Gastroesophageal sphincter (tissue), 4 donors: ENCODE measurements at places on chromosomes 16 and 17.

- peak; percentile 82 for ATAC-seq
Observed at GRCh38 chr16:3952737-3953131, 72.2 kb upstream of the CREBBP start.

GRCh38 chr17:2395258-2396181 is 5.3 kb downstream of the MNT start:
- no peak for ATAC-seq

- no peak for ATAC-seq
Observed at GRCh38 chr17:57385975-57386374, 129.7 kb downstream of the MSI2 start.

DNA sequence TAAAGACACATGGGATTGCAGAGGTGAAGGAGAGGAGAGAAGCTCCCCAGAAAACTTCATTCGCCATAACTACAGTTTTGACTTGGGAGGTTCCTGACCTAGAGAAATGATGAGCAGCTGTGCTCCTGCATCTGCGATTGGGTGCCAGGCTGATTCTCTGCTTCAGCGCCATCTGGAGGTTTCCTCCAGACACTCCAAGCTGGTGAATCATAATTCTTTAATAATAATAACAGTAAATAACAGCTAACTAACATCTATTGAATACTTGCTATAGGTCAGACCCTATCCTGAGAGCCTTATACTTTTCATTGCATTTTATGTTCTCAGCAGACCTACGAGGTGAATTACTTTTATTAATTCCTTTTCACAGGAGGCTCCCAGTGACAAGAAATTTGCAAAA is 575.8 kb downstream of the TOX3 start:
- no peak for ATAC-seq

- ATAC-seq = no peak
Observed at GRCh38 chr17:61392679-61393078, 7.0 kb upstream of the TBX2 start.

- ATAC-seq = no peak
Observed at GRCh38 chr16:22053921-22054341, 38.4 kb upstream of the VWA3A start.

- no peak for ATAC-seq
Observed at GRCh38 chr16:77929004-77929403, 93.3 kb upstream of the CLEC3A start.

DNA sequence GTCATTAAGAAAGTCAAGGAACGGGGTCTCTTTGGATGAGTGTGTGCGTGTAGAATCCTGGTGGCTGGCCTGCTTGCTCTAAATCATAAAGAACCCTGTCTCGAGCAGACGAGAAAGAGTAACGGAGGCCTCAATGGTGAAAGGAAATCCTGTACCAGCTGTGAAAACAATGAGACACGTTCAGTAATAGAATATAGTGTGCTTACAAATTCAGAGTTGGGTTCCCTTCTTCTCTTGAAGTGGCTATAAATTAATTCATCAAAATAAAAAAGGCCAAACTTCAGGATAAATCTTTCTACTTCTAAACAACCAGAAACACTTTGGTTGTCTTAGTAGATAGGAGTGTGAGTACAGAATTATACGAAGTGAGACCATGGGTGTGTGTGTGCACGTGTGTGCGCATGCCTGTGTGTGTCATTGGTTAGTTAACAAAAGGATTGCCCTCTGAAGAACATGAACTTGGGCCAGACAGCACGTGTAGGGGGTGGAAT is 48.5 kb downstream of the WWOX start:
- no peak for ATAC-seq

GRCh38 chr17:71501711-71502110 is 619.1 kb upstream of the SOX9 start:
- no peak for ATAC-seq

DNA sequence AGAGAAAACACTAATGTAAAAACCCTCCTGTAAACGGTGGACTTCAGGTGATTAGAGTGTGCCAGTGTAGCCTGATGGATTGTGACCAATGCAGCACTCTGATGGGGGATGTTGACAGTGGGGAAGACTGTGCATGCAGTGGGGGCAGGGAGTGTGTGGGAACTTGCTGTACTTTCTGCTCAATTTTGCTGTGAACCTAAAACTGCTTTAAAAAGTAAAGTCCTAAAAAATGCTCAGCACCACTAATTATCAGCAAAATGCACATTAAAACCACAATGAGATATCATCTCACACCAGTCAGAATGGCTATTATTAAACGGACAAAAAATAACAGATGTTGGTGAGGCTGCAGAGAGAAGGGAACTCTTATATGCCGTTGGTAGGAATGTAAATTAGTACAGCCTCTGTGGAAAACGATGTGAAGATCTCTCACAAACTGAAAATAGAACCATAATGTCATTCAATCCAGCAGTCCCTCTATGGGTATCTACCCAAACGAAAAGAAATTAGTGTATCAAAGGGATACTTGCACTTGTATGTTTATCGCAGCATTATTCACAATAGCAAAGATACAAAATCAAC is 9.7 kb upstream of the ULK2 start:
- no peak for ATAC-seq

DNA sequence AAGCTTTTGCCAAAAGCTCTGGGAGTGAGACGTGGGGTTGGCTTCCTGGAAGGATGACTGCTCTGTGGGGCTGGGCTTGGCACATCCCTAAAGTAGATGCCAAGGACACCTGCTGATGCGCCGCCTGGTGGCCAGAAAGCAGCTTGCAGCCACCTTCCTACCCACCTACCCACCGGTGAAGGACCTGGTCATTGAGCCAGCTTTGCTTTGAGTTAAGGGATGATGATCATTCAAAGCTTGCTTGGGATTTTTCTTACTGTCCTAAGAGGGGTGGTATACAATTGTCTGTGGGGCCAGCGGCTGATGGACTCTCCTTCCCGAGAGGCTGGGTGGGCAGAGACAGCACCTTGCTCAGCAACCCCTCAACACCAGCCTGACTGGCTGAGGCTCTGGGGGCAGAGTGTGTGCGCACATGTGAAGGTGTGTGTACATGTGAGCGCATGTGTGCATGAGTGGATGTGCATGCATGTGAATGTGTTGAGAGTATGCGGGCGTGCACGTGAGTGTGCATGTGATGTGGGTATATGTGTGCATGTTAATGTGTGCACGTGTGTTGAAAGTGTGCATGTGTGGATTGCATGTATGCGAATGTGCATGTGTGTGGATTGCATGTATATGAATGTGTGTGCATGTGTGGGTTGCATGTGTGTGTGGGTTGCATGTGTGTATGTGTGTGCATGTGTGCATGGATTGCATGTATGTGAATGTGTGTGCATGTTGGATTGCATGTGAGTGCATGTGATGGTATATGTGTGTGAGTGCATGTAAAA is 18.6 kb downstream of the C1QTNF1 start:
- peak; percentile 34 for ATAC-seq

GRCh38 chr17:77645072-77646045 is 313.1 kb upstream of the TNRC6C start:
- ATAC-seq = no peak

GRCh38 chr16:68362262-68362913 is 51.6 kb downstream of the PRMT7 start:
- ATAC-seq = no peak

- no peak for ATAC-seq
Observed at GRCh38 chr16:72532906-72533410, 361.0 kb upstream of the PMFBP1 start.

GRCh38 chr16:54585094-54585997 is 298.8 kb upstream of the IRX3 start:
- no peak for ATAC-seq

DNA sequence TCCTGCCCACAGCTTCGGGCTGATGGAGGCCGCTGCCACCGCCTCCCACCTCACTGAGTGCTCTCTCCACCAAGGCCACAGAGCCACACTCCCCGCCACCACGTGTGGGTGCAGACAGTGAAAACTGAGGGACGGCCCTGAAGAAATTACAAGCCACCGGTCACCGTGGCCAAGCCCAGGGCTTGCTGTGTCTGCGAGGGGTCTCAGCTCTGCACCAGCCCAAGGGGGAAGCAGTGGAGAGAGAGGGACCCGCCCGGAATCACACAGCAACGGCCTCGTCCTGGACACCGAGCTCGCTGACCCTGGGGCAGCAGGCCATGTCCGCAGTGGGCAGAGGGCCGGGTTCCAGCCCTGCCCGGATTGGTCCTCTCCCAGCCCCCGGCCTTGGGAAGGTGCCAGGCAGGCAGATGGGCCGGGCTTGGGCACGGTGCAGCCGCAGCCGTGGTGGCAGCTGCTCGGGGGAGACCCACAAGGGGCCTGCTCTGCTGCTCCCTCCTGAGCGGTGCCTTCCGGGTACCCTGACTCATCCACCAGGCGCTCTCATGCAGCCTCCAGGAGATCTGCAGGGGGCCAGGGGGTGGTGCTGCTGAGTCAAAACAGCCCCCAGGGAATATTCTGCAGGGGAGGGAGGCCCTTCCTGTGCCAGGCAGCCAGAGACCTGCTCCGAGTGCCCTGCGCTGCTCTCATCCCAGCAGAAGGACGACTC is 52.0 kb downstream of the CBFA2T3 start:
- ATAC-seq = peak; percentile 15

- ATAC-seq = no peak
Observed at GRCh38 chr16:89116341-89117226, 22.9 kb downstream of the ACSF3 start.

- ATAC-seq = no peak
Observed at GRCh38 chr17:8455665-8456209, 20.1 kb downstream of the NDEL1 start.

GRCh38 chr17:18161207-18162145 is 22.2 kb upstream of the ALKBH5 start:
- ATAC-seq = no peak

GRCh38 chr16:27107185-27107592 is 40.5 kb downstream of the C16orf82 start:
- ATAC-seq = no peak

DNA sequence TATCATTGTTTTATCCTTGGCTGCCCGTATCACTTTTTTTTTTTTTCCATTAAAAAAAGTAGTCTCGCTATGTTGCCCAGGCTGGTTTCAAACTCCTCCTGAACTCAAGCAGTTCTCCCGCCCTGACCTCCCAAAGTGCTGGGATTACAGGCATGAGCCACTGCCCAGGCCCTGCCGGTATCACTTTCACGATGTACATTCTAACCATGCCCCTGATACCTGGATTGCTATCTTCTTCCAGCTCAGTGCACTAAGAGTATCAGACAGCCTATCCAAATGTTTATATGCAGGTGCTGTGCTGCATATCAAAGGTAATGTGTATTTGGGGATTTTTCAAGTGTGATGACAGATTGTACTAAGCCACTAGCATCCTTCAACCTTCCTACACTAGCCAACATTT is 14.2 kb downstream of the MOSMO start:
- no peak for ATAC-seq

DNA sequence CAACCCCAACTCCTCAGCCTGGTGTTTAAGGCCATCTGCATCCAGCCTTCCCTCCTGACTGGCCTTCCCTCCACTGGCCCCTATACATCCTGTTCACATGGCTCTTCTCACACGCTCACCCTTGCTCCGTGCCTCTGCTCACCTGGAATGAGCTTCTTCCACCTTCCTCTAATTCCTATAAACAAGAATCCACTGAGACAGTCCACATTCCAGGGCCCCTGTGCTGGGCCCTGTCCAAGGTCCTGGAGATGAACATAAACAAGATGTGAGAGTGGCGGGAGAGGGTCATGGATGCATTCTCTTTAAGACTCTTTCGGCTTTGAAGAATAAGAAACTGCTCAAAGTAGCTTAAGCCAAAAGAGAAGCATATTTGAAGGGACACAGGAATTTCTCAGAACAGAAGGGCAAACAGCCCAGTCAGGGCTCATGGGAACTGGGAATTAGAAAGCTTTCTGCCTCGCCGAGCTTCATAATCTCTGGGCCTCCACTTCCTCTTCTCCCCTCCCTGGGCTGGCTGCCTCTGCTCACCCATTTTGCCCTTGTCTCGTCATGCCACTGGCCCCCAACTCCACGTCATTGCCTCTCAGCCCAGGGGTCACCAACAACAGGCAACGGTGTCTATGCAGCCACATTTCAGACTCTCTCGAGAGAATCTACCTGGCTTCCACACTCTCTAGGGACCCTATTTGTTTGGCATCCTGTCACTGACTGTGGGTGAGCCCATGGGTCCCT is 13.5 kb downstream of the SPPL2C start:
- no peak for ATAC-seq

DNA sequence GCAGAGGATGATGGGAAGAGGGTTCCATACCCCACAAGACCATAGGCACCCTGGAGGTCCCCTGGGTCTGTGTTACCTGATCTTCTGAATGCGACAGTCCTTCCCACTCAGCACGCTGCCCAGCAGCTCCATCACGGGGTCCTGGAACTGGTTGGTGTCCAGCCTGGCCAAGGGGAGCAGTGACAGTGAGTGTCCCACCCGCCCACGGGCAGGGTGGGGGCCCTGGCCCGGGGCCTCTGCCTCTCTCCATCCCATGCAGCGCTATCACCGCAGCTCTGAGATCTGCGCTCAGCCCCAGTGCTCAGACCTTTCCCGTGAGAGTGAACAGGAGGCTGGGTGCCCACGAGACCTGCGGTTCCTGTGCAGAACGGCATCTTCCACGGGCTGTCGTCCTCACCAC is 15.6 kb downstream of the NLRC3 start:
- ATAC-seq = no peak

DNA sequence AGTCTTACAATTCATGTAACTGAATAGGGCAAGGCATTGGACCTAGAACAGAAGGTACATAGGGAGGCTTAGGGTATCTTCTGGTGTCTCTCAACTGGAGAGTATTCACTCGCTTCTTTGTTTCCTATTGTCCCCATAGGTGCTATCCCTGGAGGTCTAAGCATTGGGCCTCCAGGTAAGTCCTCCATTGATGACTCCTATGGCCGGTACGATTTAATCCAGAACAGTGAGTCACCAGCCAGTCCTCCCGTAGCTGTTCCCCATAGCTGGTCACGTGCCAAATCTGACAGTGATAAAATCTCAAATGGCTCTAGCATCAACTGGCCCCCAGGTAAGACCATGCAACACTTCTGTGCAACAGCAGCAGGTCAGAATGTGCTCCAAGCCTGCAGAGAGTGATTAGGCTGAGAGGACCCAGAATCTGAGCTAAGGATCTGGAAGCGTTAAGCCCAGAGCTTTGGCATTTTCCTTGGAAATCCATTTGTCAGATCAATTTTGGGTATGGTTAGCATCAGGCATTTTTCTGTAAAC is 35.7 kb downstream of the TMC6 start:
- no peak for ATAC-seq

DNA sequence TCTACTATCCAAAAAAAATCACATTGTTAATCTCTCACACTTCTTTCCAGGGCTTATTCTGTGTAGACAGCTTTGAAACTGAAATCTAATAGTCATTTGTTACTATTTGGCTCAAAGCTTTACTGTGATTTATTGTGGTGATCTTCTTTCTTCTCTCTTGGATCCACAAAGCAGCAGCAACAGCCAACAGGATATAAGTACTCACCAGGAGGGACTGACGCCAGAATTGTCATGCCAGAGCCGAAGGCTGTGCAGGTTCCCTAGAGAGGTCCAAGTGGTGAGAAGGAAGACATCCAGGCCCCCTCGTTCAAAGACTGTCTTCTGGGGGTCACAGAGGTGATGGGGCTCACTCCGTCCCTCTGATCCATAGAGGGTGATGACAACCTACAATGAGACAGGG is 33.3 kb downstream of the PKD1L3 start:
- no peak for ATAC-seq
